ENCODE measurements at places on chromosomes 2 and 18. TPM values are rescaled to one million over a fixed set of nuclear protein-coding genes. Genes with fewer than 3 reads are reported as not detected.

GRCh38 chr2:10864861-10865636 is 46.7 kb upstream of the KCNF1 start:
- H3K36me3 ChIP-seq = no peaks in the 10 kb centered on the region
- H3K4me1 ChIP-seq = no peaks in the 10 kb centered on the region
- H3K27me3 ChIP-seq = no peaks in the 10 kb centered on the region
- H3K27ac ChIP-seq = no peak overlapping the region
- no peak for DNase-seq

DNA sequence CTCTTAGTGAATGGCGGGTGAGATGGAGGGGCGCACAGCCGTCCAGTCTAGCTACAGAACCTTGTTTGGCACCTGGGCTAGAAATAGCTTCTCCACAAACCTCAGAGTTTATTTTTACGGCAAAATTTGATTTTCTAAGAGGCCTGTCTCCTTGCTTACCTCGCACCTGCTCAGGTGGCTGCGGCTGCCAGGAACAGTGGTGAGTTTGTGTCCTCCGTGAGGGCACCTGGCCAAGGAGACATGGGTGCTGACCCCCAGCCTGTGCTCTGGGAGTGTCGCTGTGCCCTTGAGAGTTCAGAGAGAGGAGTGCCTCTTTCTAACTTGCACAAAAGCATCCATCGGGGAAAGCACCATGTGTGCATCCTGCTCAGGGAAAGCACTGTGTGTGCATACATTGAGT is 97.2 kb downstream of the KLHL29 start:
- DNase-seq = no peak
- H3K27ac ChIP-seq = no peak overlapping the region
- H3K4me1 ChIP-seq = peaks cover 12% of the 10 kb centered on the region
- no peaks in the 10 kb centered on the region for H3K27me3 ChIP-seq
- no peaks in the 10 kb centered on the region for H3K36me3 ChIP-seq
- H3K4me3 ChIP-seq = no peak overlapping the region

NAT8 gene
- not detected for total RNA-seq

- H3K4me1 ChIP-seq = no peaks in the 10 kb centered on the region
- H3K36me3 ChIP-seq = no peaks in the 10 kb centered on the region
- H3K4me3 ChIP-seq = no peak overlapping the region
- DNase-seq = no peak
Observed at GRCh38 chr18:42675810-42676209, 439.7 kb downstream of the RIT2 start.

DNA sequence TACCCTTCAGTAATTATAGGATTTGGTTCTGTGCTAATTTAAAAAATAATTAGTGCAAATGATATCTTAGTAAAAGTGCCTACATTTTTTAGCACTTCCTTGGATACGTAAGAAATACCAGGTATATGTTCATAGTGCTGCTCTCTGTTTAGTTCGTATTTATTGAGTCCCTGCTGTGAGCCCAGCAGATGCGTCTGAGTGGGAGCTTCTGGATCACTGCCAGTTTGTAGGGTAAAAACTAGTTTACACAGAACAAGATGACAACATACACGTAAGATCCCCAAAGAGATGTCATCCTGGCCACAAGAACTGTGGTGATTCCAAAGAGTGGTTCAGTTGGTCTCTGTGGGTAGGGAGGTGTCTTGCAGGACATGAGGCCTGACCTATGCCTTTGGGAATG is 103.2 kb downstream of the CTIF start:
- no peaks in the 10 kb centered on the region for H3K4me1 ChIP-seq
- no peaks in the 10 kb centered on the region for H3K36me3 ChIP-seq
- no peak overlapping the region for H3K4me3 ChIP-seq

- no peaks in the 10 kb centered on the region for H3K27me3 ChIP-seq
Observed at GRCh38 chr2:152063325-152063924, 35.4 kb downstream of the CACNB4 start.

CNTNAP5 gene
- total RNA-seq = not detected

- peaks cover 64% of the 10 kb centered on the region for H3K4me1 ChIP-seq
- no peaks in the 10 kb centered on the region for H3K27me3 ChIP-seq
- H3K4me3 ChIP-seq = no peak overlapping the region
- peaks cover 6% of the 10 kb centered on the region for H3K36me3 ChIP-seq
- no peak for DNase-seq
Observed at GRCh38 chr2:48527226-48527885, 2.6 kb upstream of the STON1 start.

GRCh38 chr2:38259311-38259710 is 117.8 kb downstream of the ATL2 start:
- no peak for DNase-seq
- peaks cover 8% of the 10 kb centered on the region for H3K27me3 ChIP-seq
- H3K27ac ChIP-seq = no peak overlapping the region
- H3K4me3 ChIP-seq = no peak overlapping the region

HTRA2 gene
- total RNA-seq = 25.0 TPM

- H3K27ac ChIP-seq = no peak overlapping the region
- no peak for DNase-seq
- H3K4me1 ChIP-seq = peaks cover 28% of the 10 kb centered on the region
- no peaks in the 10 kb centered on the region for H3K27me3 ChIP-seq
- peak overlapping the region; percentile 31 for H3K4me3 ChIP-seq
Observed at GRCh38 chr2:218870984-218871344, 9.7 kb upstream of the WNT10A start.

GRCh38 chr2:430291-431040 is 142.6 kb upstream of the ALKAL2 start:
- H3K27me3 ChIP-seq = no peaks in the 10 kb centered on the region
- no peaks in the 10 kb centered on the region for H3K4me1 ChIP-seq
- no peak for DNase-seq
- no peaks in the 10 kb centered on the region for H3K36me3 ChIP-seq
- H3K27ac ChIP-seq = no peak overlapping the region

DNA sequence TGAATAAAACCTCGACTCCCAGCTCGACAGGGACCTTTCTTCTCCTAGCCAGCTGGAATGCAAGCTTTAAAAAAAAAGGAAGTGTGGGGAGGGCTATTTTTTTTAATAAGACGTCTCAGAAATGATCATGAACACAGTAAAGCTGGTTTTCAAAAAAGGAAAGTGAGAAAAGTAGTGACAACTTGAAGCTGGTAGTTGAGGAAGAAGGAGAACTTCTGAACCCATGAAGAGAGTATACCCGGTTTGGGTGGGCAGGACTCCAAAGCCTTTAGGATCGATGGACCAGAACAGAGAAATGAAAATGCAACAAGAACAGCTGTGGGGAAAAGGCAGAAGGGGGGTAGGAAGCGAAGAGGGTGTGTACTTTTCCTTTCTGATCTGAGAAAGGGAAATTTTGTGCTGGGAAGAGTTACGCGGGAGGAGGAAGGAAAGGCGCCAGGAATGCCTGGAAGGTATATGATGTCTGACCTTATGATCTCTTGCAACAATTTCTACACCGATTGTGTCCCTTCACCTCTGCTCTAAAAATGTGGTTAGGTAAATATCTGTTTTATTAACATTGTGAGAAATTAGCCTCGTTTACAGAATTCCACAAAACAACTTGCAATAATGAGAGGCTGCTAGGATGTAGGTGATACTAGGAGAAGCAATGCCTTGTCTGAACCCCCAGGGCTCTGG is 22.6 kb upstream of the CYP1B1 start:
- no peak for DNase-seq
- peaks cover 25% of the 10 kb centered on the region for H3K4me1 ChIP-seq
- no peaks in the 10 kb centered on the region for H3K36me3 ChIP-seq
- peak overlapping the region; percentile 66 for H3K27ac ChIP-seq

- no peak overlapping the region for H3K4me3 ChIP-seq
- H3K27ac ChIP-seq = no peak overlapping the region
- DNase-seq = no peak
Observed at GRCh38 chr2:219656526-219656925, 29.1 kb downstream of the SLC4A3 start.
